ENCODE measurements at places on chromosomes 5 and 9.

GRCh38 chr5:161691911-161692310 lies 6.4 kb downstream of the GABRA6 start:
- DNase-seq = no peak

DNA sequence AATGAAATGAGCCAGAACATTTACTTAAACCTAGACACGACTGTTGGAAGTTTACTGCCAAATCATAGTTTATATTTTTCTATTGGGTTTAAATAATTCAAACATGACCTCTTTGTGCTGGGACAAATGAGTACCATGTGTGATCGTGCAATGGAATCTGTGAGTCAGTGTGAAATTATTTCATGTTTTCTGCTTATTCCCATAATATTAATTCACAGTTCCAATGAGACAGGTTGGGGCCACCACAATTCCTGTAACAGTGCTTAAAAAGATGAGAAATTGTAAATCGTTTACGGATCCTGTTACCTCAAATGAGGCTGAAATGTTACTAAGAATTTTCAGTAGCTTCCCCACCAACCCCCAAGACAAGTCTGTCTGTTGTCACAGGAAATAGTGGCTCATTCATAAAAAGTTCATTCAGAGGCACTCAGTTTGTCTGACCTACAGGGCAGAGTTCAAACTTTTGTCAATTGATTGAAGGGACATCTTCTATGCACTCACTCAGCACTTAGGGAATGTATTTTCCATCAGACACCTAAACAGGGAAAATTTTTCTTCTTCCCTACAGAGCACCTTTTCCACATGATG lies 563.9 kb upstream of the ADAMTS16 start:
- DNase-seq = peak; percentile 14

DNA sequence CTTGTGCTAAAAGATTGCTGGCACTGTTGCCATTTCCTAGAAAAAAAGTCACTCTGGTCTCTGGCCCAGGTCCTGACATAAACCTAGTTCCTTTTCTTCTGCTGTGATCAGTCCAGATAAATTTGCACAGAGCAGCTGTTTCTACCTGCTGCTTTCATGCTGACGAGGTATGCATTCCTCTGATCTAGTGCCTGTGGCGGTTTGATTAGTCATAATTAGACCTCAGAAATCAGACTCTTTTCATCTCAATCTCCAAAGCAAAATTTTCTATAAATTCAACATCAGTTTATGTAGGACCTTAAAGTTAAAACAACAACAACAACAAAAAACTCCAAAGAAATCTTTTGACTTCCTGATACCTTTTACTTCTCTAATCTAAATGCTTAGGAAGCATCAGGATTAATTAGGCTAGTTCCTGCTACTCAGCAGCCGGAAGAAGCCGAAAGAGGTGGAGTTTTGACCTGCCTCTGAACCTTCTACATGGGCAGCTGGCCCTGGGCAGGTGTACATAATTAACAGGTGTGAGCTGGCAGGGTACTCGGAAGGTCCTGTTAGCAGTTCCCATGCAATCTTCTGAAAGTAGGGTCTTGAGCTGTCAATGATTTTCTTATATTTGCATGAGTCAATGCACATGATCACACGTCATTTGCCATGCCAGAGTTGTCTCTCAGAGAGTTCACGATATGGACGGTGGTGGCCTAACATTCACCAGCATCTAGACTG lies 83.3 kb upstream of the CCDC112 start:
- no peak for DNase-seq

GRCh38 chr9:97852001-97852398 lies 1.0 kb upstream of the FOXE1 start:
- DNase-seq = no peak

GRCh38 chr5:33258553-33258952 lies 182.2 kb upstream of the TARS1 start:
- DNase-seq = peak; percentile 18
